ENCODE measurements at places on chromosomes 3 and 15.

- no peak for DNase-seq
These were observed 10.8 kb downstream of the NMD3 start for GRCh38 chr3:161231861-161232260.

DNA sequence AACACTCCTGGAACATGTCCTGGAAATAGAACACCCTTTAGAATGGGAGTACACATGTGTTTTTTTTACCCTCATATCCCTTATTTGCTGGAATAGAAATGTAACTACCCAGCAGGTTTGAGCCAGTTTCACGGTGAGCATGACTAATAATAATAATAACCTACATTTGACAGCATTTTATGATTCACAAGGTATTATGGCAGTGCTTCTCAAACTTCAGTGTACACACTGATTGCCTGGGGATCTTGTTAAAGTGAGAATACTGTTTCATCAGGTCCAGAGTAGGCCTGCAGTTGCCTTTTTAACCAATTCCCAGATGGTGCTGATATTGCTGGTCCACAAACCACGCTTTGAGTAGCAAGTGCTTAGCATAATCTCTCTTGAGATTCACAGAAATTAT, 63.9 kb downstream of the NFKBIZ start:
- DNase-seq = no peak

DNA sequence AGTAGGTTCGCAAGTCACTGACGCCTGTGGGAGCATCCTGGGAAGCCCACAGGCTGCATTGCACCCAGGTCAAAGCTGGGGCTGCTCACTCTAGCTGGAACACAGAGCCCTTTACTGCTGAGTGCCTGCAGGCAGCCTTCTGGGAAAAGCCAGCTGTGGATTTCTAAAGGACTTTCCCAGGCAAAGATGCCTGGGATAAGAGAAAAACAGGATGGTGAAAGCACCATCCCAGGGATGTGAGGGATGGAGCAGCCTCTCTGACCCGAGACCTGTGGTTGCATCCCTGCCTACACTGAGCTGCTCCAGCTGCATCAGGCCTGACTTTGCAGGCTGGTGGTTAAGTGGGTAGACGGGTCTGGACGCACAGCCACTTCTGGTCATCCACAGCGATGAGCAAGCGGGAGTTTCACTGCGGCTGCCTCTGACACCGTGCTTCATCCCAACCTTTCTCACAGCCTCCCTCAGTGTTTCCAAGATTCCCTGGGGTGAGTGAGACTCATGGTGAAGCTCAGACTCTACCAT, 52.5 kb upstream of the AMOTL2 start:
- no peak for DNase-seq

DNA sequence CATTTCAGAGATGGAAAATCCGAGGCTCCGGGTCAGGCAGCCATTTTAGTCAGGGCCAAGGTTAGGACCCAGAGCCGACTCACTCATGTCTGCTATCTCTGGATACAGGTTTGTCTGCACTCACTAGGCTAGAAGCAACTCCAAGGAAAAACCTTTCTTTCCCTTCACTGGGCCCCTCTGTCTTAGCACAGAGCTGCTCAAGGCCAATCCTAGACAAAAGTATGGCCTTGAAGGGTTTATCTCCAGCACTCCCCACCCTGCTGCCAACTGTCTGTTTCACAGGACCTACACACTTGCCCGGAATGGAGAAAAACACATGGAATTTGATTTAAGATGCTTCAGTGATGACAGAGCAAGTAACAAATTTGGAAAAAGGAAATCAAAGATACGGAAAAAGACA, 25.6 kb downstream of the ACAN start:
- DNase-seq = no peak
